ENCODE measurements at places on chromosomes 12 and 14.

- no peak for DNase-seq
Measured at GRCh38 chr14:104431929-104432541, 147.5 kb upstream of the C14orf180 start.

GRCh38 chr14:56630707-56631106 lies 51.1 kb downstream of the TMEM260 start:
- DNase-seq: no peak

- no peak for DNase-seq
Measured at GRCh38 chr14:80164991-80165721, 46.1 kb downstream of the DIO2 start.

DNA sequence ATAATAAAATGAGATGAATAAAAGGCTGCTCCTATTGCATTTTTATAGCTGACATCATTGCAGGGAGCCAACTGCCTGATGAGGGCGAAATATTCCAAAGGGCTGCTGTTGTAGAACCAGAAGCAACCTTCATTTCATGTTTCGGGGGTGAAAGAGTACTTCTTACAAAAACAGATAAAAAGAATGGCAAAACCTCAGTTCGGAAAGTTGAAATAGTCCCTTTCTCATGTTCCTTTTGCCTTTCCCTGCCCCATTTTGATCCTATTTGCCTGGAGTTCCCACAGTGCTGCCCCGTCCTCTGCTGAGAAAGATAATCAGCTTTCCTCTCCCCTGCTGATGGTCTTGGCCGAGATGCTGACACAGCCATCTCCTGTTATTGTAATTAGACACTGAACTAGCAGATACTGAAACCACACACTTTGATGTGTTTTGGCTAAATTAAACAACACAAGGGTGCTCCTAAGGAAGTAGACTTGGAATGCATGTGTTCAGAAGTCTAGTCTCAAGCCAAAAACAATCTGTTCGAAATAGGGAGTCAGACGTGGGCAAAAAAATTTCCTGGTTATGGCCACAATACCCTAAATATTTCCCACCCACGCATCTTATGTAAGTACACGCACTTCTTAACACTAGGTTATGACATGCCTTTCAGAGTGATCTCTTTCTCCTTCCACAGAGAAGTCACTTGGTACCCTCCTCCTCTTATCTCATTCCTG lies 117.2 kb downstream of the PPM1H start:
- no peak for DNase-seq

GRCh38 chr12:32516230-32516629 lies 116.9 kb downstream of the FGD4 start:
- DNase-seq: no peak

DNA sequence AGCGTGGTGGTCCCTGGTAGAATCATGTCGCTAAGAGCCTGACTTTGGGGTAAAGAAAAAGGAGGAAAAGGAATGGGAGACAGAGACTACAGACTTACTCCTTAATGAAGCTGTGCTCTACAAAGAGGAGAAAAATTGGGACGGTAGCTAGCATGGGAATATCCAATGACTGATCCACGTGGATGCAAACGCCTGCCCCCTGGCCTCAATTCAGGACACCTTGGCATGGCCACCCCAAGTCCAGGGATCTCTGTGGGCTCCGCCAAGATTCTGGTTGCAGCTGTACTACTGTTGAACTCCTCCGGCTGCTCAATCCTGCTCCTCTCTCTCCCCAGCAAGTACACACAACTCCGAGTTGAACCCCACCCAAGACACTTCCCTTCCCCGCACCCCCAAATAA lies 70.5 kb upstream of the DIO3 start:
- no peak for DNase-seq

GRCh38 chr14:104175811-104176210 lies 37.4 kb downstream of the KIF26A start:
- DNase-seq: no peak

DNA sequence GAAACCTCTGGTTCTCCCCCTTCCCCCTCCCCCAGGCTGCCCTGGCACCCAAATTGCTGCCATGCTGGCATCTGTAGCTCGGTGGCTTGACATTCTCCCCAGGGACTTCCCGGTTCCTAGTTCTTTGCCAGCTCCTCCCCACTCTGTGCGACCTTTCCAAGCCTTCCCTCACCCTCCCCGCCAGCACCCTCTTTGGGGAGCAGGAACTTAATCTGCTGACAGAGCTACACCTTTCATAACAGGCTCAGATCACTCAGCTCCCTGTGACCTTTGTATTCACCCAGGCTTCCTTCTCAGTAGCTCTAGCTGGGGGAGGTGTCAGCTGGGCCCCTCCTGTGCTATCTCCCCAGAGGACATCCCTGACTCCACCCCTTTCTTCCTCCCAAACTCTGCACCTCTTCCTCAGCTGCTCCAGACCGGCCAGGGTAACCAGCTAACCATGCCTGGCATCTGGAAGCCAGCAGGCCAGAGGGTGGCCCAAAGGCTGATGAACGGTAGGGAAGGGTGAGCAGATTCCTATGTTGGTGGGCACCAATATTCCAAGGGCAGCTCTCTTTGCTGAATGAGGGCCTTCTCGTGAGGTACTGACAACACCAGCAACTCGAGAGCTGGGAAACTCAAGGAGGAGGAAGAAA lies 1.8 kb upstream of the COX14 start:
- DNase-seq: peak; percentile 69

DNA sequence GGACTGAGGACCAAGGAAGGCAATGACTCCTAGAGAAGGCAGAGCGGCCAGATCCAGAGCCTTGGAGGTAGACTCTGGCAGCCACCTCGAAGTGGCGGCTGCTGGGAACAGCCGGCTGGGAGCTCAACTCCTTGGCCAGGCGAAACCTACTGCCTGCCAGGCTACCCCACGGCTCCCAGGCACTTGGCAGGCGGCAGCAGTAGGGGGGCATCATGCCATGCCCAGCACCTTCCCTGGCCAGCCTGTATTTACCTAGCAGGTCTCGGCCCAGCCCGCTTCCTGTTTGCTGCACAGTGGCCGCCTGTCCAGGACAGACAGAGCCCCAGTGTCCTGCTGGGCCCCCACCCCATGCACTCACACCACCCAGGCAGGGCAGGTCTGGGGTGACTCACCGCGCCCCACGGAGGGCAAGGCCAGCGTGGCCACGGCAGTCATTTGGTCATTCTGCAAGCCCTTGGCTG lies 10.2 kb downstream of the TRPV4 start:
- DNase-seq: no peak

GRCh38 chr12:23290627-23291330 lies 658.7 kb downstream of the SOX5 start:
- DNase-seq: no peak

DNA sequence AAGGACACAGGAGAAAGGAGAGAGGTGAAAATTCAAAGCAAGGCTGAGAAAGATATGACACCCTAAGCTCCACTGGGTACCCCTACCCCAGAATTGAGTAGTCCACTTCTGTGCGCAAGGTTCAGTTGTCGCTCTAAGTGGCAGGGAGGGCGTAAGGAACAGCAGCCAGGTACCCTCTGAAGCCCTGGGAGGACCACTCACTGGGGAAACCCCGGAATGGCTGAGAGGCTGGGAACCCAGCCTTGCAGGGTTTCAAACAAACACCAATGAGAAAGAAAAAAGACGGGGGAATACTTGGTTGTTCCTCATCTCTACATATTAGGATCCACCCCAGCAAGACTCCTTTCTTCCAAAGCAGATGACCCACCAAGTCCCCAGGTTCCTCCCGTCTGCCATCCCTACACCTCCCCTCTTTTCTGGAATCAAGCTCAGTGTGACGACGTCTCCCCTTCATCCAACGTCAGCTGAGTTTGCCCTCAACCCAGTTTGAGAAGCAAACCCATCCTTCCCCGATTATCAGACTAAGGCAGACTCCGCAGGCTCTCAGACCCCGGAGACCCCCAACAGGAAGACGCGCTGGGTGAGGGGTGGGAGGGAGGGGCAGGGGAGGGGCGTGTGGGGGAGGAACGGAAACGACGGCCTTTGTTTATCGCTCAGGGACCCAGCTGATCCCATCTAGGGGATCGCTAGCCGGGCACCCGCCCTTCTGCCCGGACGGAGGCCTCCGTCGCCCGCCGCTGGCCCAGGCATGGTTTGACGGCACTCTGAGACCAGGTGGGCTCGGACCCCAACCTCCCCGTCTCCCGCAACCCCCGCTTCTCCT lies 795 bp downstream of the LMBR1L start:
- DNase-seq: no peak

GRCh38 chr12:102568276-102568675 lies 87.9 kb upstream of the IGF1 start:
- no peak for DNase-seq

DNA sequence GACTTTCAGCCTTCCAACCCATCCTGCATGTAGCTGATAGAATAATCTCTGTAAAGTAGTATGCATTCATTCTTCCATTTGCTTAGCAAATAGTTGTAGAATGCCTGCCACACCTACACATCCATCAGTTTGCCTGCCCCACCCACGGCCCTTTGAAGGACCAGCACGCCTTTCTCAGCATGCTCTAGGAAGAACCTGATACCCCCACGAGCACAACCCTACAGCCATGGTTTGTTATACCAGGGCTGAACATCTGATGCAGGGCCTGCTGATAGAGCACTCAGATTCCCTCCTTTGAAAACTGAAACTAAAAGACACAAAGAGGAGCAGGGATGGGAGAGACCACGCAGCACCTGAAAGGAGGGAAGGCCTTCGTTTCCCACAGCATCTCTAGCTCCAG lies 205.1 kb downstream of the ANO2 start:
- no peak for DNase-seq

GRCh38 chr12:30286345-30286926 lies 409.2 kb downstream of the IPO8 start:
- DNase-seq: peak; percentile 32

GRCh38 chr12:45522227-45522626 lies 207.3 kb upstream of the ARID2 start:
- no peak for DNase-seq

DNA sequence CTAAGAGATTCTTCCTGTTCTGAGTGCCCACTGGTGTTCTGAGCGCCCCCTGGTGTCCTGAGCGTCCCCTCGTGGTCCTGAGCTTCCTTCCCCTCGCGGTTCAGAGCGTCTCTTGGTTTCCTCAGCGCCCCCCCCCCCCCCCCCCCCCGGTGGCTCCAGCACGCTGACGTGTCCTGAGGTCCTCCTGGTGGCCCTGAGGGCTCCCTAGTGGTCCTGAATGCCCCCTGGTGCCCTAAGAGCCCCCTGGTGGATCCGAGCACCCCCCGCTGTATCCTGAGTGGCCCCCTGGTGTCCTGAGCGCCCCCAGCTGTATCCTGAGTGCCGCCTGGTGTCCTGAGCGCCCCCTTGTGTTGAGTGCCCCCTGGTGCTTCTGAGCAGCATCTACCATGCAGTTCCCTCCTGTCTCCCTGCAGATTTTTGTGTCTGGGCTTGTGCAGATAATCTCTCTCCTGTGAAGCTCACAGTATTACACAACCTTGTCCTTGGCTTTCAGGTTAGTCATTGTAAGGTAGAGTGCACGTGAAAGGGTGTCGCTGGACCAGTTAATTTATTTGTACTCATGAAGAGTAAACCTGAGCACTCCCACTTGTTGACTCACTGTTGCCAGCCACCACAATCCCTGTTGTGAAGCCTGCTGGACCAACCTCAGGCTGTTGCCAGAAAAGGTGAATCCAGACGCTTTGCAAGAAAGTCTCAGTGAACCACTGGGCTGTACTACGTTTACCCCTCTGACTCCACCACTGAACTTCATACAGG lies 1168.4 kb downstream of the TMEM121 start:
- DNase-seq: peak; percentile 80

DNA sequence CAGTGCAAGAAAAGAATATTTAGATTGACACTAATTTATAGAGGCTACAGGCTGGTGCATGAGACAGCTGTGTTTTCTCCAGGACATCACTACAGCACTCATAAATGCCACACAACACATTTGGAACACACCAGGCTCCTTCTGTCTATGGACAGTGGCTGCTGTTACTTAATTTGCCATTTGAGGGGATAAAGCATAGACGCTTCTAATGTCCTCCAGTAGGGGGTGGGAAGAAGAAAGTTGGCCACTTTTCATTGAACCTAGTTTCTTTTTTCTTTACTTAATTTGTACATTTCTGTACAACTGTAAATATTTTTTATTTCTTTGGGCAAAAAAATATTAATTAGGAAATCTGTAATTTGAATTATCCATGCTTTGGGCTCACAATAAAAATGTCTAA lies 12.4 kb upstream of the RTN1 start:
- DNase-seq: no peak

GRCh38 chr12:18589316-18589715 lies 148.5 kb downstream of the PLCZ1 start:
- no peak for DNase-seq

DNA sequence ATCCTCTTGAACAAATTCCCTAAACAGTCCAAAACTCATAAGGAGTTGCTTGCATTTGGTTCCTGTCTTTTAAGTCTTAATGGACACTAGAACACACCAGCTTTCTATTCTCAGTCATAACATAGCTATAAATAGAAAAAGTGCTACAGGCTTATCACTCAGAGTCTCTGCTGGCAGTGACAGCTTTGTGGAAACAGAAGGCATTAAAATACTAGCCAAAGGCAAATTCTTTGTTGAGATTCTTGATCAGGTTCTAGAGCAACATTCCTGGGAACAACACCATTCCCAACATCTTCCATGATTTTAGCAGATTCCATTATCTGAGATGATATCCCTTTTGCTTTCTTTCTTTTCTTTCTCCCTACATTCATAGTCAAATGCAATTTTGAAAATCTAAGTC lies 207.7 kb upstream of the PLEKHG7 start:
- peak; percentile 51 for DNase-seq

GRCh38 chr14:88296351-88296750 lies 26.7 kb downstream of the KCNK10 start:
- no peak for DNase-seq

GRCh38 chr12:114209861-114210260 lies 196.1 kb downstream of the TBX5 start:
- no peak for DNase-seq

DNA sequence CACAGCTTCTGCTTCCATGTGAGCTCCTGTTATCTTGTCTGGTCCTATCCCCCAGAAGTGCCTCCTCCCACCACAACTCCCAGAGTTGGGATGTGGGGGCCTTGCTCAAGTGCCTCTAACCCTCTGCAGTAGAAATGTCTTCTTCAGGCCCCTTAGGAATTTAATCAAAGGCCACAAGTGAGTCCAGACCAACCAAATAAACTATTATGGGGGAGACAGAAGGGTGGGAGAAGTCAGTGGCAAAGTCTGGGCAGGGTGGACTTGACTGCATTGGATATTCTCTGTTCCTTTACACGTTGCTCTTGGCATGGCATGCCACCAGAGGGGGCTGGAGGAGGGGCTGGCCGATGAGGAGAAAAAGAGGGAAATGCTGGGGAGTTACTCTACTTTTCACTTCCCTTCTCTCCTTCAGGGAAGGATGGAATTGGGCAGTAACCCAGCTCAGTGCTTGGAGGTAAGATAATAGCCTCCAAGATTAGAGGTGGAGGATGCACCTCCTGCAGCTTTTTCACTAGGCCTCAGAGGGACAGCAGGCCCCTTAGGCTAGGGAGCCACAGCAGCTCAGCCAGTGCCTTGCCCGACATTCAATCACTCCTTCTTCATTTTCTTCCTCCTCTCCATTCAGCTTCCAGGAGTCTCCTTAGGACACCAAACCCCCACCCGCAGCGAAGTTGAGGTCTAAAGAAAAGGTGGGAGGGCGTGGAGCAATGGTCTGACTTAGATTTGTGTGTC lies 1.2 kb upstream of the AP1G2 start:
- no peak for DNase-seq
